Hematopoietic multipotent progenitor cell (in vitro differentiated cells): ENCODE measurements at places on chromosomes 7 and 10. TPM values are rescaled to one million over a fixed set of nuclear protein-coding genes. Genes with fewer than 3 reads are reported as not detected.

DNA sequence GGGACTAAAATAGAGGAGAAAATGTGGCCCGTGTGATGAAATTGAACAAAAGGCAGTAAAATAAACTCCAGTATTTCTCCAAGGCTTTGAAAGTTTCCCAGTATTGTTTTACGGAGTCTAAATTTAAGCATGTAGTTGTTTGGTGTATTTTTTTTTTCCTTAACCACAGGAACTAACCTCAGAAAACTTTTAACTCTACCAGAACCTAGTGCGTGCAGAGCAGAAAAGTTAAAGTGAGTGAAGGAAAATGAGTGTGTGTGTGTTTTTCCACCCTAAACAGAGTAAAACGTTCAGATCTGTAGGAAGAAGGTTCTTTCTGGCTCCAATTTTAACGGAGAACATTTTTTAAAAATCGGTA lies 812 bp downstream of the PROSER2 start:
- DNase-seq: peak; percentile 46

GRCh38 chr10:72114706-72115450 lies 26.5 kb upstream of the SPOCK2 start:
- no peak for DNase-seq

DNA sequence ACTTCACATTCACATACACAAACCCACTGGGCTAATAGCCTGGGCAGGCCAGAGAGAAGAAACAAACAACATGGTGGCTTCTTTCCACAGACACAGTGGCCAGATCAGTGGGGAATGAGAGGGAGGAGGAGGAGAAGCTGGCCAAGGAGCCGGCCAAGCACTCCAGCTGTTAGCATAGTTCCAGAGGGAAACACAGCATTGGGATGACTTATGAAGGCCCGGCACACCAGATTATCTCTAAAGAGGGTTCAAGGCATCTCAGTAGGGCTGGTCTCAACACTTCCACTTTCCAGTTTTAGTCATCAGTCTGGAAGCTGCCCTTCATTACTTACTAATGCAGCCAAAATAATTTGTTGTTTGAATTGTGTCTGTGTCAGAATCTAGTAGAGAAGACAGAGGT lies 42.1 kb upstream of the GPR26 start:
- no peak for DNase-seq

DNA sequence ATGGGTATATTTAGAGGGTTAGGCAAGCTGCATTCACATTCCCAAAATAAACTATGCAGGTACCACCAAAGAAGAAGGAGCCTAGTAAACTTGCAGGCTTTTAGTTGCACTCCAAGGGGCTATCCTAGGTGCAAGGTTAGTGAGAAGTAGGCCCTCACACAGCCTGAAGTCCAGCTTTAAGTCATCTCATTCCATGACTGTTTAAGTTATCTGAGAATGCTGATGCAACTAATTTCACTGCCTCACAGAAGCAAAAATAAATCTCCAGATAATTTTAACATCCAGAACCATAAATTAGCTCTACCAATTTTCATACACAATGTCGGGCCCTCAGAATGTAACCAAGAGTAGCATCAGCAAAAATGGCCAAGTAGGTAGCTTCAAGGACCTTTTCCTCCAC lies 34.3 kb upstream of the HHEX start:
- DNase-seq: no peak

- DNase-seq: no peak
Observed at GRCh38 chr10:87550741-87551140, 46.0 kb downstream of the MINPP1 start.

- no peak for DNase-seq
Observed at GRCh38 chr7:133795068-133795665, 332.0 kb upstream of the LRGUK start.

DNA sequence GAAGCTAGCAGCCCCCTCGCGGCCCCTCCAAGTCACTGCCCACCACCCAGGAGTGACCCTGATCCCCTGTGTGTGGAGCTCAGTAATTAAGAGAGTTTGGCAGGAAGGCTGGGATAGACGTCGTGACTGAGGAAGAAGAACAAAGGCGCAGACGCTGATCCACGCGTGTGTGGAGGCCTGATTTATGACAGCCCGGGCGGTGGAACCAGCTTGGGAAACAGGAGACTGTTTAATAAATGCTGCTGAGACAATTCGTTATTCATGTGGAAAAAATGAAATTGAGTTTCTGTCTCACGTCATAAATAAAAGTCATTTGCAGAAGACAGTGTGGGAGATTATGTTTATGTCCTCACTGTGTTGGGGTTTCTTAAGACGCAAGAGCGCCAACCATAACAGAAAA lies 130.8 kb downstream of the ELFN1 start:
- no peak for DNase-seq

DNA sequence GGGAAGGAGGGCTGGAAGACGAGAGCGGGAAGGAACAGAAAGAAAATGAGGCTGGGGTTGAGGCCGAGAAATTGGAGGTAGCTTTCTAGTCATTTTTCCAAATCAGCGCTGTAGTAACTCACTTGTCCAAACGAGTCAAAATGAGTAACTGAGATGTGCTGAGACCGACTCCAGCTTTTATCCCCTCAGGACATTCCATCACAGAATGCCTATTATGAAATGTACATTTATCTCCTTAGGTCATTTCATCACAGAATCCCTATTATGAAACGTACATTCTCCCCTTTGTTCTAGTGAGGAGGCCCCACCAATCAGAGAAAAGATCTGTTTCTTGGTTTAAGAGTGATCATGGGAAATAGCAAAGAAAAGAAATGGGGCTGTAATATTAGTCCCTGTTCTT lies 55.7 kb upstream of the AMPH start:
- no peak for DNase-seq

GRCh38 chr10:97081621-97082235 lies 104.0 kb downstream of the SLIT1 start:
- peak; percentile 59 for DNase-seq

GRCh38 chr7:92802406-92802805 lies 34.0 kb downstream of the CDK6 start:
- no peak for DNase-seq

GRCh38 chr10:103103989-103104388 lies 89.1 kb downstream of the NT5C2 start:
- DNase-seq: no peak

GRCh38 chr7:147756300-147756699 lies 834.3 kb upstream of the C7orf33 start:
- DNase-seq: no peak

- no peak for DNase-seq
Observed at GRCh38 chr10:33553748-33554571, 219.5 kb upstream of the NRP1 start.

GRCh38 chr10:87659571-87660483 lies at the start of gene PAPSS2:
PAPSS2 (plus strand) TSS chr10:87659878; CDS start chr10:87659982, 104 bp downstream.
- peak; percentile 23 for DNase-seq

DNA sequence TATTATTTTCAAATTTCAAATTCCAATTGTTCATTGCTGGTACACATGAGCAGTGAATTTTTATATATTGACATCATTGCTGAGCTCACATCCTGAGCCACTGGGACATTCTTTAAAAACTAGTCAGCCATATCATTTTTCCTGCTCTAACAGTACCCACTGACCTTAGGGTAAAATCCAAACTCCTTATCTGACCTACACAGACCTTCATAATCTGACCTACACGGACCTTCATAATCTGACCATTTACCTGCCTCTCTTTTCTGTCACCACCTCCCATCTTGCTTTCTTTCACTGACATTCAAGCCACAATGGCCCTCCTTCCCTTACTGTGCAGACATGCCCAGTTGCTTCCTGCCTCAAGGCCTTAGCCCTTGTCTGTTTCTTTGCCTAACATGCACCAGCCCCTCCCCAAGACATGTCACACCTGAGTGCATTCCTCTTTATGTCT lies 16.1 kb upstream of the CUZD1 start:
- DNase-seq: no peak

- no peak for DNase-seq
Observed at GRCh38 chr7:3057066-3057420, 13.4 kb upstream of the CARD11 start.

- no peak for DNase-seq
Observed at GRCh38 chr7:38932509-38933168, 23.6 kb upstream of the VPS41 start.

GRCh38 chr10:60253484-60253883 lies 136.2 kb downstream of the ANK3 start:
- no peak for DNase-seq

GRCh38 chr10:18140957-18141845 lies 977 bp downstream of the CACNB2 start:
- no peak for DNase-seq

GRCh38 chr10:92657024-92657423 lies 32.7 kb upstream of the HHEX start:
- no peak for DNase-seq

GRCh38 chr7:44152971-44153947 lies 12.1 kb upstream of the MYL7 start:
- DNase-seq: no peak

DNA sequence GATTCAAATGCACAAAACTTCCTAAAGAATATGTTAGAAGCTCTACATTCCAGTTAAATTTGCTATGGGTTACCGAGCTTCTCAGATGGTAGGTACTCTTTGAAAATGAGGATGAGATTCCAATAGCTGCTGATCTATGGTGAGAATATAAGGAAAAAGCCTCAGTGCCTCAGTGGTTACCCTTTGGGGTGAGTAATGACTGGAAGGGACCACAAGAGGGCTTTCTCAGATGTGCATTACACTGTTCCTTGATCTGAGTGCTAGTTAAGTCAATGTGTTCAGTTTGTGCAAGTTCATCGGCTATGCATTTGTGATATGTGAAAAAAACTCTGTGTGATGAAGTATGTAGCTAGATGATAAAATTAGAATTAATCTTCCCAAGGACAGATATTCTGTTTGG lies 3.5 kb downstream of the NRCAM start:
- no peak for DNase-seq

DNA sequence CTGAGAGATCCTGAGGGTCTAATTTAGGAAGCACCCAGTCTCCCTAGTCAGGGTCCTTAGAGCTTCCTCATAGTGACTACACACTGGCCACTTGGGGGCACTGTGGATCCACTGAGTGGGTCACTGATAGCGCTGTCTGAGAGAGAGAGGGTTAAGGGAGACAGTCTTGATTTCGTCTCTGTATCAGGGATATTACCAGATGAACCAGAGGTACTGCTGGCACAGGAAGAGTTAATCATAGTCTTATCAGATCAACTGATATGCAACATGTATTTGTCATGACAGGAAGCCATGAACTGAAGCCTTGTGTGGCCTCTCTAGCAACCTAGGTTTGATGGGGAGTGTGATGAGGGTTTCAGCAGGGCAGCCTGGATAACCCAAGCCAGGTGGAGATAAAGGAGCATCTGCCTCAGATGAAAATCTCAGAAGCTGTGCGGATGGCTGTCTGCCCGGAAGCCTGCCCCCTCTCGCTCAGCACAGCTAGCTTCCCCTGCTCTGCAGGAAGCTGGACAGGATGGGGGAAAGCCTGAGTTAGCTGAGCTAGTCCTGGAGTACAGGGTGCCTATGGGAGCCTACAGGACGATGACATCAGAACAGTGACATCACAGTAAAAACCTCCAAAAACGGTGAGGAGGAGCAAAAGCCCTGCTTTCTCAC lies 214.0 kb upstream of the PRSS1 start:
- peak; percentile 89 for DNase-seq

DNA sequence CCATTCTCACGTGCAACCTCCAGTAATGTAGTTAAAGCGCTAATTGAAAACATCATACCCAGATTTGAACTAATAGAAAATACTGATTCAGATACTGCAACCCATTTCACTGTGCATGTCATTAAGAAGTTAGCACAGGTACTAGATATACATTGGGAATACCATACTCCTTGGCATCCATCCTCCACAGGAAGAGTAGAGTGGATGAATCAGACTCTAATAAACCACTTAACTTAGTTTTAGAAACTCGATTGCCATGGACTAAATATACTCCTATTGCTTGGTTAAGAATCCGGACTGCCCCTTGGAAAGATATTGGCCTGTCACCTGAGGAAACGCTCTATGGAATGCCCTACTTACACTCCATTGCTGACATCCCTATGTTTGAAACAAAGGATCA lies 9.5 kb downstream of the AKR1B15 start:
- DNase-seq: no peak

GRCh38 chr10:24887855-24888231 lies 64.6 kb downstream of the PRTFDC1 start:
- no peak for DNase-seq

DNA sequence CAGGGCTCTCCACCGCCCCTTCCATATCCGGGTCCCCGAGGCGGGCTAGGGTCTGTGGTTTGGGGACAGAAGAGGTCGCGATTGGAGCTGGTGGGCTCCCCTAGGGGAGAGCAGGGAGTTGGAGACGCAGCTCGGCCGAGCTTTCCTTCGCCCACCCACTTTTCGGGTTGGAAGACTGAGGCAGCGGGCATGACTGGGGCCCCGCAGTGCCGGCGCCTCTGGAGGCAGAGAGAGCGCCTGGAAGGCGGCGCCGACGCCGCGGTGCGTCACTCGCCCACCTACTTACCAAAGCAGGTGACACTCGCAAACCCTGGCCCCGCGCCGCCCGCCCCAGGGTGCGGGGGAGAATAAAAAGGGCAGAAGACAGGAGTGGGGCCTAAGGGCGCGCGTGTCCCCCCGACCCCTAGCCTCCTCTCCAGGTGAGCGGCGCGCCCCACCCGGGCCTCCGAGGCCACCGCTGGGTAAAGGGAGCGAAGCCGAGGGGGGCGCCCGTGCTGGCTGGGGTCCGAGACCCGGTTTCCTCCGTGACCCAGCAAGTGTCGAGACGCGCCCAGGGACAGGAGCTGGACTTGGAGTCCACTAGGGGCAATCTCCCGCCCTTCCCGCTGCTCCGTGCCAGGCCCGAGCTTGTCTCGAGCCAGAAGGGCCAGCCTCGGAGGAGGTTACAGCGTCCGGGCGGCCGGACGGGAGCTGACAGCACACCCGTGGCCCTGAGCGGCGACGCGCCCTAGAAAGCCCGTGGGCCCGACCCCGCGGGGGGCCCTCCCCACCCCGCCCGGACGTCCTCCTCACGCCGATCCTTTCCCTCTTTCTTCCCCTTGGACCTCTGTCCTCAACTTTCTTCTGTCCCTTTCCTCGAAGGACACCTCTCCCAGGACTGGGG lies 34.4 kb upstream of the GRID1 start:
- no peak for DNase-seq

Gene TMEM236
- under 0.01 TPM for total RNA-seq

Gene MOGAT3
- total RNA-seq: not detected

Gene WDR11
- 58.7 TPM for total RNA-seq

Gene FANK1
- total RNA-seq: 1.6 TPM

Gene AKR1C8
- total RNA-seq: under 0.01 TPM

Gene C7orf57
- total RNA-seq: 0.27 TPM

Gene PGAM2
- 0.81 TPM for total RNA-seq

Gene PIK3CG
- 51.2 TPM for total RNA-seq

Gene SYT15B
- total RNA-seq: under 0.01 TPM

Gene AKR1D1
- total RNA-seq: not detected

Gene MINDY4
- 4.3 TPM for total RNA-seq

Gene VWA2
- total RNA-seq: 13.7 TPM

Gene TRIM56
- total RNA-seq: 22.4 TPM
